ENCODE measurements at places on chromosomes 4 and X.

DNA sequence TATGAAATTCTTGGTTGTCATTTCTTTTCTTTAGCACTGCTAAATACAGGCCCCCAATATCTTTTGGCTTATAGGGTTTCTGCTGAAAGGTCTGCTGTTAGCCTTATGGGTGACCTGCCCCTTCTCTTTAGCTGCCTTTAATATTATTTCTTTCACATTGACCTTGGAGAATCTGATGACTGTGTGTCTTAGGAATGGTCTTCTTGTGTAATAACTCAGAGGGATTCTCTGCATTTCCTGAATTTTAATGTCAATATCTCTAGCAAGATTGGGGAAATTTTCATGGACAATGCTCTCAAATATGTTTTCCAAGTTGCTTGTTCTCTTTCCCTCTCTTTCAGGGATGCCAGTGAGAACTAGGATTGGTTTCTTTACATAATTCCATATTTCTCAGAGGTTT is 292.4 kb downstream of the SLC7A11 start:
- no peak for DNase-seq

- no peak for DNase-seq
Measured at GRCh38 chr4:10239982-10240654, 123.5 kb upstream of the WDR1 start.

- no peak for DNase-seq
Measured at GRCh38 chr4:8184061-8184460, 15.0 kb upstream of the SH3TC1 start.

GRCh38 chr4:1761130-1761689 is 31.9 kb upstream of the FGFR3 start:
- no peak for DNase-seq

DNA sequence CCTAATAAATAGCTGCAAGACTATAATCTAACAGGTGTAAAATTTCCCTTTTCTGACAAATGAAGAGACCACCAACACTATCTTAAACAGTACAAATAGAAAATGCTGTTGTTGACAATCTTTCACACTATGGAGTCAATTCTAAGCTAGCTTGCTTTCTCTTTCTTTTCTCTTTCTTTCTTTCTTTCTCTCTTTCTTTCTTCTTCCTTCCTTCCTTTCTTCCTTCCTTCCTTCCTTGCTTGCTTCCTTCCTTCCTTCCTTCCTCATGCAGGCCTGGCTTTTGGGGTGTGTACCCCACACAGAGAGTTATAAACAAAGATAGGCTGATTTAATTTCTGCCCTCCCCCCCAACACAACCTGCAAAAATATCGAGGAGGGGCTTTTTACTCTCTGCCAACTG is 8.1 kb upstream of the ARX start:
- no peak for DNase-seq

DNA sequence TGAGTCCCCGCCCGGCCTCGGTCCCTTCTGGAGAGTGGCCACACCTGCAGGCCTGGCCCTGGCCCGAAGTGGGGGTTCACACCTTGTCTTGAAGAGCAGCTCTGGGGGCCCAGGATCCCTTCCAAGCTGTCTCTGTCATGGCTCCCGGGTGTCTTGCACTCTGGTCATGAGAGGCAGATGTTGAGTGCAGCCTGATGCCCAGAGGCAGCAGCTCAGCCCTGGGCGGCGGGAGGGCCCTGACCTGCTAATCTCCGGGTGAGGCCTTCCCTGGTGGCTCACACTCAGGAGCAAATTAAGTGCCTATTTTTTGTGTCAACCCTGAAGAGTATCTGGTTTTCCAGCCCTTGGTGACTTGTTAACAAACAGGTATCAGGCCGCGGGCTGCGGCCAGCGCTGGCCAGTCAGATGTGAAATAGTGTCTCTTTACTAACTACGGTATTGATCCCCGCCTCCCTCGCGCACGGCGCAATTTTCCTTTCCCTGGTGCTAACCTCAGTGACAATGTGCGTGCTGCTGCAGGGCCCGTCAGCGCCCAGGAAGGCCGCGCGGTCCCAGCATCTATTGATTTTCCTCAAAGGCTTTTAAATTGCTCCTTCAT is 24.2 kb downstream of the NKX1-1 start:
- DNase-seq, result no peak

- no peak for DNase-seq
Measured at GRCh38 chr4:100099746-100100145, 90.5 kb downstream of the DDIT4L start.

- DNase-seq, result no peak
Measured at GRCh38 chr4:147833254-147833653, 101.4 kb downstream of the ARHGAP10 start.

DNA sequence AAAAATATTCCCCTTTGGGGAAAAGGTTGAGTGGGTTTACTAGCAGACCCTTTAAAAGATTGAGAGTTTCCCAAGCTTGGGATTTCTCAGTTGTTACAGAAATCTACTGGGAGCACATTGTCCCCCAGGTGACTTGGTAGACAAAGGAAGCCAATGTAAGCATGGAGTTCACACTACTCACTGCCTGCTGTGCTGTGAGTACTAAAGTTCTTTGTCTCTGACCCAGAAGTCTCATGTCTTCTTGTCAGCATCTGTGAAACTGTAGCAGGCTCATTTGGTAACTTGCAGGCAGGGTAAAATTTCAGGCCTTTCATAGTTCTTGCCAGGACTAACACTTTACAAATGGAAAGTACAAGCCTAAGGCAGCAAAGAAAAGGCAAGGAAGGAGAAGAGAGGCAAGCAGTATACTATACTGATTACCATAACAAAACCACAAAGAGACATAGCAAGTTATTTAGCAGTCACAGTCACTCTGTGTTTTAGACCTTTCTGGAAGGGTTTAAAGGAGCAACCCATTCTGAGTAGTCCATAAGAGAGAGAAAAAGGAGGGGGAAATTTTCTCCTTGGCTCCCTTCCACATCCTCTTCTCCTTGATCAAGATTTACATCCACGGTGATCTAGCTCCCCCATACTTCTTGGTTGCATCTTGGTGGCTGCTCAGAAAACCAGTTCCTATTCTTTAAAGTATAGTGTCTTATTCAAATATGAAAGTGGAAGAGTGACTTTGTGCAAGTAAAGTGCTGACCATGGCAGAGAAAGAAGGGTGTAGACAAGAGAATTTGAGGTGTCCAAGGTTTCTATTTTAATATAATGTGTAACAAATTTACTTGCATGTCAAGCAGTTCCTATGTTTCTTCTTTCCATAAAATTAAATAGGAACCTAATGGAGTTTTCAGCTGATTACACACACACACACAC is 160.0 kb upstream of the PDE5A start:
- DNase-seq, result no peak

GRCh38 chr4:153440475-153440874 is 25.7 kb upstream of the TMEM131L start:
- DNase-seq, result no peak

- DNase-seq, result no peak
Measured at GRCh38 chrX:14819769-14820168, 53.1 kb downstream of the FANCB start.

GRCh38 chr4:114734594-114734993 is 136.0 kb downstream of the UGT8 start:
- no peak for DNase-seq

- DNase-seq, result peak; percentile 69
Measured at GRCh38 chr4:39591290-39591689, 47.4 kb downstream of the SMIM14 start.

DNA sequence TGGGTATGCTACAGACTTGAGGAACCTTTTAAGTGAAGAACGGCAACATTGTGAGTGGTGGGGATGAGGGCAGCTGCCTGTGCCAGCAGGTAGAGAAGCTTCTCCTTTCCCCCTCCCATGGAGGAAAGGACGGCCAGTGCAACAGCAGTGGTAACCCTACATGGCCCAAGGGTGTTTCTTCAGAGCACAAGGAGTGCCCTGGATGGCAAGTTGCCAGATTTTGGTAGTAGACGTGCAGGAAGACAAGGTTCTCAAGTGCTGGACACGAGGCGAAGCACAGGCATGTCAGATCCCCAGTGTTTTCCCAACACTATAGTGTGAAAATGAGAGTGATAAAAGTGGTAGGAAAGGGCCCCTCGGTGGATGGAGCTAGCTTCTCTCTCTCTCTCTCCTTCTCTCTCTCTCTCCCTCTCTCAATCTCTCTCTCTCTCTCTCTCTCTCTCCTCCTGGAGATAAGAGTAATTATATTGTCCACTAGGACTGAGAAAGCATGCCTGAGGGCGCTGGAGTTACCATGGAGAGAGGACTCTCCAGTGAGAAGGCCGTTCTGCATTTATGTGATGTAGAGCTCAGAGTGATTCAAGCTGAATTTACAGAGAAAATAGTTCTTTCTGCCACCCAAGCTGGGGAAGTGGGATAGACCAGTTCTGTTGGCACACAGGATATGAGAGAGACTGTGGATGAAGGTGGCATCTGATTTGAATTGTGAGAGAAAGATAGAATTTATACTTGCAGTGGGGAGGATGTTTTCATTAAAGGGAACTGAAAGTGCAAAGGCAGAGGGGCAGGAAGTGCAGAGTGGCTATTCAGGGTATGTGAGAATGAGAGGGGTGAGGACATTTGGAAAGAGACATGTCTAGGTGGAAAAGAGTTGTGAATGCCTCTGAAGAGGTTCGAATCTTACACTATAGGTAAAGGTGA is 25.7 kb upstream of the TRPC3 start:
- DNase-seq, result peak; percentile 7

DNA sequence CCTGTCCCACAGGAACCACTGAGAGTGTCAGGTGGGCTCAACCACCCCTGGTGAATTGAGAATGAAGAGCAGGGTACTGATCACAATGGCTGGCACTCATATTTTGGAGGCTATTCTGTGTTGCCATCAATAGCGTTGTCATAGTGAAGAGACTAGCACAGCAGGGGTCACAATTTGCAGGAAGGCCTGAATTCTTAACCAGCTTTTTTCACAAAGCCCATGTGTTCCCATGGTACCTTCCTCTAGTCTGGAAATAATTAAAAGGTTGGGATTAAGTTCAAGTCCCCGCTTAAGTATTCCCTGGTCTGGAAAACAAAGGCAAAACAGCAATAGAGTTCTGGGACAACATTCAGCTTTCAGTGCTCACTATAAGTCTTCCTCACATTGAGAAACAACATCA is 1051.7 kb downstream of the C4orf33 start:
- DNase-seq, result no peak

DNA sequence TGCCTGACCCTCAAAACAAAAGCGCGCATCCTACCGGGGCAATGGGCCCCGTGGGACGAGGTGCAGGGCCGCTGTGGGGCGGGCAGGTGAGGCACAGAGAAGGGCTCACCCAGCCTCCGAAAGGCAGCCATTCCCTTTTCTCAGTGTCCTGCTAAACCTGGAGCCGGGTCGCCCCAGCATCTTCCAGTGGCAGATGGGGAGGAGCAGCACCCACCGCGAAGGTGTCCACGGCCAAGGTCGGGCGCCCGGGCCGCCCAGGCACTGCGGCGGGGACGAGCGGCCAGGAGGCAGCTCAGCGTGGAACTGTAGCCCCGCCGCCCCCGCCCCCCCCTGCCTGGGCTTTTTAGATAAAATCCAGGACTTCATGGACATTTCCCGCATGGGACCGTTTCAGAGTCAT is 19.2 kb upstream of the TLR1 start:
- no peak for DNase-seq

DNA sequence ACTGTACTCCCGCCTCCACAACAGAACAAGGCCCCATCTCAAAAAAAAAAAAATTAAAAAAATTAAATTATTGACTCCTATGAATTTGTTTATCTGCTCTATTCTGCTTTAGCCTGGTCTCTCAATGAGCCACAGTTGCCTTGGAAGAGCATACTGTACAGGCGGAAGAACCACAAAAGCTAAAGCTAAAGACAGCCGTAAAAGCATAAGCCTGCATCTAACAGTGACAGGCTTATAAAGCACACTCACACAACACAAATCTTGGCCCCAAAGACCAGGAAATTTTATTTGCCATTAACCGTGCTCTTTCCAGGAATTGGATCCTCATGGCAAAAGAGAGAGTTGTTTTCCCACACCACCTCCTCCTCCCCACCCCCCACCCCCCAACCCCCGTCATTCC is 53.5 kb upstream of the KLF3 start:
- no peak for DNase-seq

- no peak for DNase-seq
Measured at GRCh38 chr4:73870768-73871167, 1.6 kb downstream of the CXCL1 start.

DNA sequence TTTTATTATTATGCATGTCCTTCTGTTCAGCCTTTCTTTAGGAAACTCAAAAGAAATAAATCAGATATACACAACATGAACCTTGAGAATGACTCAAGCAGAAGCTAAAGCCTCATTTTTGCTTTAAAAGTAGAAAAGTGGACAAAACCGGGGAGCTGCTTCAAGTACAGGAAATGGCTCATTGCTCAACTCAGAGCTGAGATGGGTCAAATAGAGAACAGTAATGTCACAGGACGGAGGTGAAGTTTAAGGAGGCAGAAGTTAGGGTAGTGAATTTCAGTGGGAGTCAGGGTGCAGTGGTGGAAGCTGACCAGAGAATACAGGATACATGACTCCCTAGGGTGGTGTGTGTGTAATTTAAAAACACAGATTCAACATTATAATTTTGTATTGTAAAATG is 22.2 kb downstream of the PHKA2 start:
- no peak for DNase-seq

DNA sequence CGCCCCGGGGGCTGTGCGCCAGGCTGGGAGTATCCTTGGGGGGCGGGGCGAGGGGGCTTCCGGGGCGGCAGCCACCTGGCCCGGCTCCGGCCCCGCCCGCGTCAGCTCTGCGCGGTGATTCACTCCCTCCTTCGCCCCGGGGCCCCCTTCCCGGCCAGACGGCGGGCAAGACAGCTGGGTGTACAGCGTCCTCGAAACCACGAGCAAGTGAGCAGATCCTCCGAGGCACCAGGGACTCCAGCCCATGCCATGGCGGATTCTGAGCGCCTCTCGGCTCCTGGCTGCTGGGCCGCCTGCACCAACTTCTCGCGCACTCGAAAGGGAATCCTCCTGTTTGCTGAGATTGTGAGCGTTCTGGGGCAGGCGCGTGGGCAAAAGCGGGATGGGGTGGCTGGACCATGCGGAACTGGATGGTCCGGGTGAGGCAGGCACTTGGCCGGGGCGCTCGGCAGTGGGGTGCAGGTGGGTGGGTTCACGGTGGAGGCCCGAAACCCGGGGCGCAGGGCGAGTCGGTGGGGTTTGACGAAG is at the start of gene PLP2:
TSS of gene PLP2 (plus strand) at position 147 of the 528 bp plus-strand sequence. CDS start at position 250, 103 bp downstream.
- DNase-seq, result peak; percentile 58

GRCh38 chrX:77910108-77910840 is at the start of gene ATP7A:
TSS of gene ATP7A (plus strand) at chrX:77910693. CDS start at chrX:77971642, 60,949 bp downstream.
- DNase-seq, result peak; percentile 96

- no peak for DNase-seq
Measured at GRCh38 chr4:38422850-38423249, 241.1 kb upstream of the KLF3 start.

GRCh38 chr4:15018361-15018760 is 16.1 kb downstream of the CPEB2 start:
- no peak for DNase-seq

DNA sequence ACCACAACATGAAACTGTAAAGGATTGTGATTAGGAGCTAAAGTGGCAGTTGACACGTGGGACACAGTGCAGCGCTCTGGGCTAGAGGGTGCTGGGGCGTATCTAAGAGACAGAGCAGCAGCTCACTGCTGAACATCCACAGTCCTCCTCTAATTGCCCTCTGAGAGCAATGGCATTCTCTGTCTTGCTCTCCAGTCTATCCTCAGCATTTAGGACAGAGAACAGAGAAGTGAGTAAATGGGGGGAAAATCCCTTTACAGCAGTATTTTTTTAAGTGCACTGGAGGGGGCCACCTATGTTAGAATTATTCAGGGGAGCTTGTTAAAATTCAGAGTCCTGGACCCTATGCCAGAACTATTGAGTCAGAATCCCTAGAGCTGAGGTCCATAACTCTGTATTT is 4.2 kb upstream of the TMEM154 start:
- no peak for DNase-seq

- peak; percentile 10 for DNase-seq
Measured at GRCh38 chr4:70681704-70682103, 6.6 kb upstream of the UTP3 start.
